Naive B cell (primary cell): ENCODE measurements at places on chromosomes 1 and 21. TPM values are rescaled to one million over a fixed set of nuclear protein-coding genes. Genes with fewer than 3 reads are reported as not detected.

- no peaks in the 10 kb centered on the region for H3K36me3 ChIP-seq
- no peaks in the 10 kb centered on the region for H3K27me3 ChIP-seq
- no peak for DNase-seq
- H3K4me1 ChIP-seq, result no peaks in the 10 kb centered on the region
- no peak overlapping the region for H3K27ac ChIP-seq
- H3K4me3 ChIP-seq, result no peak overlapping the region
Observed at GRCh38 chr1:81706650-81707435, 93.9 kb upstream of the ADGRL2 start.

GRCh38 chr1:5509664-5510452 lies 482.4 kb downstream of the NPHP4 start:
- H3K4me1 ChIP-seq, result no peaks in the 10 kb centered on the region
- no peak overlapping the region for H3K27ac ChIP-seq
- no peak overlapping the region for H3K4me3 ChIP-seq
- H3K36me3 ChIP-seq, result no peaks in the 10 kb centered on the region
- H3K27me3 ChIP-seq, result peaks cover 13% of the 10 kb centered on the region

- peaks cover 10% of the 10 kb centered on the region for H3K27me3 ChIP-seq
- no peaks in the 10 kb centered on the region for H3K36me3 ChIP-seq
- peaks cover 6% of the 10 kb centered on the region for H3K4me1 ChIP-seq
- H3K27ac ChIP-seq, result no peak overlapping the region
- no peak overlapping the region for H3K4me3 ChIP-seq
Observed at GRCh38 chr1:229067546-229067945, 203.4 kb upstream of the RAB4A start.

GRCh38 chr1:88737338-88737927 lies 53.4 kb downstream of the PKN2 start:
- H3K27ac ChIP-seq, result no peak overlapping the region
- H3K4me3 ChIP-seq, result no peak overlapping the region
- H3K36me3 ChIP-seq, result peaks cover 53% of the 10 kb centered on the region
- no peak for DNase-seq

DNA sequence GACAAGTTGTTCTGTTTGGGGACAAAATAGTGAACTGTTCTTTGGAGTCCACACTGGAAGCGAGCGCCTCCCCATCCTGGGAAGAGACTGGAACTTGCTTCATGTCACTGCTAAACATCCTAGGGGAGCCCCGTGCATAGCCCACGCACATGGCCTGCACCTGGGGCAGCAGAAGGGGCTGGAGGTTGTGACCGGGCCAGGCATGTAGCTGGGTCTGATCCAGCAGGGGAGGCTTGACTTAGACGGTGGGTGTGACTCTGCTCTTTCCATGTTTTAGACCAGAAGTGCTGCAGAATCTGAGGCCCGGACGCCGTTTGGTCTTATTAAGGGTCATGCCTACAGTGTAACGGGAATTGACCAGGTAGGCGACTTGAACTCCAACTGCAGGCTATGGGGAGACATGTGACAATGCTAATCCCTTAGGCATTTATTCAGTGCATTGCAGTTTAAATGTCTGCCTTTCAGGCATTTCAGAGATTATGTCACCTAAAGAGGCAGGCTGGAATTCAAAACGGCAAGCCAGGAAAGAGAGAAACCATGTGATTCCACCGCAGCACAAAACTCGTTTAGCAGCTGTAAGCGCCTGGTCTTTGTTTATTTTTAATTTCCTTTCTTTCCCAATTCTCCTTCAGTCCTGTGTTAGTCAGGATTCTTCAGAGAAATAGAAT lies 21.8 kb downstream of the CAPN9 start:
- H3K27ac ChIP-seq, result no peak overlapping the region
- no peak for DNase-seq
- H3K4me1 ChIP-seq, result no peaks in the 10 kb centered on the region
- H3K36me3 ChIP-seq, result no peaks in the 10 kb centered on the region
- H3K4me3 ChIP-seq, result no peak overlapping the region
- H3K27me3 ChIP-seq, result peaks cover 6% of the 10 kb centered on the region

DNA sequence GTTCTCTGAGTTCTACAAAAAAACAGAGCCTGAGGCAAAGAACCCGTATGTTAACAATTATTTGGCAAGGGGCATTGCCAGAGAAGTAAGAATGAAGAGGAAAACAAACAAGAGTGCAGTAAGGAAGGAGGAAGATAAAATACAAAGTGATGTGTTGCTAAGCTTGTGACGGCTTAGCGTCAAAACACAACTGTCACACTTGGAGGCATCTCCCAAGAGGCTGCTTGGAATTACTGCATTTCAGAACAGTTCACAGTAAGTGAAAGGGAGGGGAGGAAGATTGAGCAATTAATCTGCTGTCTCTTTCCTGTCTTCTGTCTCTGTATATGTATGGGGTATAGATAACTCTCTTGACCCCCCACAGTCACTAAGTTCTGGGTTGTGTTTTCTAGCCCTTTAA lies 1017.0 kb upstream of the TMPRSS15 start:
- no peaks in the 10 kb centered on the region for H3K36me3 ChIP-seq
- no peaks in the 10 kb centered on the region for H3K27me3 ChIP-seq
- no peak for DNase-seq

GRCh38 chr1:41354956-41355355 lies 6.3 kb upstream of the FOXO6 start:
- DNase-seq, result no peak
- no peaks in the 10 kb centered on the region for H3K36me3 ChIP-seq
- H3K4me3 ChIP-seq, result no peak overlapping the region
- peaks cover 5% of the 10 kb centered on the region for H3K4me1 ChIP-seq
- no peak overlapping the region for H3K27ac ChIP-seq
- H3K27me3 ChIP-seq, result peaks cover 21% of the 10 kb centered on the region

DNA sequence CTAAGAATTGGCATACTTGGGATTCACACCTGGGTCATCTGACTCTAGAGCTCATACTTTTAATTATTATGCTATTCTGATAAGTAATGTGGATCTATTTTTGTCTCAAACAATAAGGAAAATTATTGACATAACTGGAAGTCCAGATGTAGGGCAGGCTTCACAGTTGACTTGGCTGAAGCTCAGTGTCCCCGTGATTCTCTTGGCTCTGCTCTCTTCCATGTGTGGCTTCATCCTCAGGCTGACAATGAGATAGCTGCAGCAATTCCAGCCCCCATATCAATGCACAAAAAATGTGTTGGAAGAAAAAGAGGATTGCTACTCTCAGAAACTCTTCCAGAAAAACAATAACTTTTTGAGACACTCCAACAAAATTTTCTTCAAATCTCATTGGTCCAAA lies 23.8 kb downstream of the HSD11B1 start:
- no peak for DNase-seq
- no peak overlapping the region for H3K4me3 ChIP-seq
- no peaks in the 10 kb centered on the region for H3K4me1 ChIP-seq
- no peaks in the 10 kb centered on the region for H3K36me3 ChIP-seq

GRCh38 chr1:147550302-147550937 lies 9.1 kb downstream of the BCL9 start:
- H3K27ac ChIP-seq, result no peak overlapping the region
- no peaks in the 10 kb centered on the region for H3K36me3 ChIP-seq
- H3K4me3 ChIP-seq, result no peak overlapping the region
- H3K4me1 ChIP-seq, result peaks cover under 1% of the 10 kb centered on the region
- H3K27me3 ChIP-seq, result peaks cover 60% of the 10 kb centered on the region
- DNase-seq, result no peak

GRCh38 chr1:45378184-45378583 lies 37.9 kb upstream of the MUTYH start:
- peaks cover 7% of the 10 kb centered on the region for H3K36me3 ChIP-seq
- no peak overlapping the region for H3K4me3 ChIP-seq
- DNase-seq, result no peak
- no peaks in the 10 kb centered on the region for H3K27me3 ChIP-seq
- no peak overlapping the region for H3K27ac ChIP-seq

DNA sequence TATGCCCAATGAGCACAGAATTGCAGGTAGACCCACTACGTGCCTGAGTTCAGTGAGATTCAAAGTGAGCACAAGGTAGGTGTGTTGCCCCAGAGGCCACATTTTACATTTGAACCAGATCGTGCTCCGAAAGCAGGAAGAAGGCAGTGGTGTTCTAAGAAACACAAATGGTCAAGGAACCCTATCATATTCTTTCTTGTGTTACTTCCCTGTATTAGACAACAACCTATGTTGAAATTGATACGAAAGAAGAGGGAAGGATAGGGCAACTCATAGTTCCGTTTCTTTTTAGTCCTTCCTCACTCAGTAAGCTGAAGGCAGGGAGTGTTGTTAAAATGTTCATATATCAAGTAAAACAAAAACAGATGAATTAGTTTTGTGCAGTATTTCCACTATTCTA lies 33.9 kb downstream of the OLFML2B start:
- H3K27ac ChIP-seq, result no peak overlapping the region
- no peak overlapping the region for H3K4me3 ChIP-seq
- peaks cover 24% of the 10 kb centered on the region for H3K27me3 ChIP-seq
- H3K36me3 ChIP-seq, result peaks cover 7% of the 10 kb centered on the region

- peaks cover 41% of the 10 kb centered on the region for H3K36me3 ChIP-seq
- no peak for DNase-seq
- peaks cover 2% of the 10 kb centered on the region for H3K4me1 ChIP-seq
- H3K27ac ChIP-seq, result no peak overlapping the region
- no peak overlapping the region for H3K4me3 ChIP-seq
- H3K27me3 ChIP-seq, result no peaks in the 10 kb centered on the region
Observed at GRCh38 chr1:50505427-50505826, 82.2 kb upstream of the DMRTA2 start.

DNA sequence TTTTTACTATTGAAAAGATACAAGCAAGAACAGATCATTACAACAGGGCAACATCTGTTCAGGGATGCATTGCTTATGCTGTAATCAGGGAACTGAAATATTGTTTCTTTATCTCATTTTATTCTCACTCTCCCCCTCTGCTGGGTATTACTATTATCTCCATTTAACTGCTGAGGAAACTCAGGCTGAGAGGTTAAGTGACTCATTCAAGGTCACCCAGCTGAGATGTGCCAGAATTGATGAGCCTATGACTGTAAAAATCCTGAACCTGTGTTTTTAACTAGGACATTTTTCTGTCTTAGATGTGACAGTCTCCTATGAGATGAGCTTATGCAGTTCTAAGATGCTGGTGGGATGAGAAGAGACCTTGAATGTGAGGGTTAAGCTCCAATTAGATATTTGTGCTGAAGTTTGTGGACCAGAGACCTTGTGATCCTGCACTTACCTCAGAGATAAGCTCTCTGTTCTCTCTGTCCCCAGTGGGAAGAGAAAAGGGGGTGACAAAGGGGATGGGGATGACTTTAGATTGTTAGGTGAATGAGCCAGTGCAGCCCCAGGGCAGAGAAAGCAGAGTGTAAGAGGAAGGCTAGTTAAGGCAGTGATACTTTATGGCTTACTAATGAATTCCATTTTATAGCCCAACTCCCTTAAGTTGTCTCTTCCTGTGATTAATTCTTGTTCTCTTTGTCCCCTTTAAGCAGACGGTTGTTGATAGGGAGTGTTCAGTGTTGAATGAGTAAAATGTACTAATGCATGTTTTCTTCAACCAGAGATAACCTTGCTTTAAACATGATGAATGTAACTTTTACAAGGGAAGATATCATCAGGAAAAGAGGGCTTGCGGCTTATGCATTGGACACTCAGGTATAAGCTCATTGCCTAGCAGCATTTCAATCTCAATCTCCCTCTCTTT lies 111.4 kb downstream of the HLX start:
- no peak for DNase-seq
- no peak overlapping the region for H3K4me3 ChIP-seq
- H3K36me3 ChIP-seq, result peaks cover 28% of the 10 kb centered on the region
- no peak overlapping the region for H3K27ac ChIP-seq
- peaks cover 5% of the 10 kb centered on the region for H3K27me3 ChIP-seq

DNA sequence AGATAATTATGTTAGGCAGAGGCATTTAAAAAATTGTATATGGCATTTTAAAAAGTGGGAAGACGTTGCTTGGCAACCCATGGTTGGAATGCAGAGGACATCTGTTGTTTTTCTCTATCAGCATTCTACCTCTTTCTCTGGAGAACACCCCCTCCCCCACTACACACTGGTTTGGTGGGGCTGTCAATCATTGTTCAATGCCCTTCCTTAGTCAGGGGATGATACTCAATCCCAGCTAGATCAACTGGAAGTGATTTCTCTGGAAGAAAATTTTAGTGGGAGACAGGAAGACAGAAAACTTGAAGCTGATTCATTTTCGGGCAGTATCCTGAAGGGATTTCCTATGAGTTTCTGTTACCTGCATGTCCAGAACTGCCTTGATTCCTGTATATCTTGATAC lies 35.7 kb upstream of the CAP1 start:
- H3K27ac ChIP-seq, result no peak overlapping the region
- peaks cover 43% of the 10 kb centered on the region for H3K4me1 ChIP-seq
- peak overlapping the region; percentile 79 for H3K4me3 ChIP-seq
- no peaks in the 10 kb centered on the region for H3K36me3 ChIP-seq

- H3K27me3 ChIP-seq, result no peaks in the 10 kb centered on the region
- no peak overlapping the region for H3K4me3 ChIP-seq
- no peak overlapping the region for H3K27ac ChIP-seq
- DNase-seq, result no peak
- peaks cover 15% of the 10 kb centered on the region for H3K36me3 ChIP-seq
- peaks cover 5% of the 10 kb centered on the region for H3K4me1 ChIP-seq
Observed at GRCh38 chr1:37533317-37534093, 18.9 kb upstream of the MEAF6 start.

DNA sequence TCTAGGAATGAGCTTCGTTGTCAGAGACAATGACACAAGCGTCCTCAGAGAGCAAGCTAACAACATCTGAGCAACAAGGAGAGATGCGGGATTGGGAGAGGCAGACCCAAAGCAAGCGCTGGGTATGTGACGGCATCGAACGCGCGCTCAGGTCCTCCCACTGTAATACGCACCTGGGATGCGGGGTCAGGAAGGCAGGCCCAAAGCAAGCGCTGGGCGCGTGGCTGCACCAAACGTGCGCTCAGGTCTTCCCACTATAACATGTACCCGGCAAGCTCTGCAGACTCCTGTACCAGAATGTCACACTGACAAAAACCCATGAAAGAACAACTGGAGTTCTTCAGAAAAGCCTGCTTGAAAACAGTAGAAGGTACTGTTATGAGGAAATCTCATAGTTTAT lies 653.8 kb downstream of the SMYD3 start:
- DNase-seq, result no peak
- H3K4me3 ChIP-seq, result no peak overlapping the region
- no peaks in the 10 kb centered on the region for H3K4me1 ChIP-seq

Gene AK5
- polyA plus RNA-seq, result 0.36 TPM

Gene GBP1
- polyA plus RNA-seq, result 8.2 TPM

Gene SLC9C2
- not detected for polyA plus RNA-seq

Gene DIO1
- polyA plus RNA-seq, result not detected

Gene TRIM45
- not detected for polyA plus RNA-seq

Gene ERG
- polyA plus RNA-seq, result not detected

Gene ARMH1
- polyA plus RNA-seq, result 20.0 TPM

Gene CFAP107
- not detected for polyA plus RNA-seq

Gene IFI44
- polyA plus RNA-seq, result 6.9 TPM

Gene FAM72A
- 1.6 TPM for polyA plus RNA-seq

Gene CLEC20A
- polyA plus RNA-seq, result 12.0 TPM

Gene TRIM46
- not detected for polyA plus RNA-seq

Gene PLA2G2D
- polyA plus RNA-seq, result 4.8 TPM

Gene TFAP2E
- polyA plus RNA-seq, result not detected

Gene EPHA2
- polyA plus RNA-seq, result not detected

Gene MAP10
- polyA plus RNA-seq, result 3.0 TPM

Gene LAMC1
- 13.6 TPM for polyA plus RNA-seq
